ENCODE measurements at places on chromosomes 1 and 21.

DNA sequence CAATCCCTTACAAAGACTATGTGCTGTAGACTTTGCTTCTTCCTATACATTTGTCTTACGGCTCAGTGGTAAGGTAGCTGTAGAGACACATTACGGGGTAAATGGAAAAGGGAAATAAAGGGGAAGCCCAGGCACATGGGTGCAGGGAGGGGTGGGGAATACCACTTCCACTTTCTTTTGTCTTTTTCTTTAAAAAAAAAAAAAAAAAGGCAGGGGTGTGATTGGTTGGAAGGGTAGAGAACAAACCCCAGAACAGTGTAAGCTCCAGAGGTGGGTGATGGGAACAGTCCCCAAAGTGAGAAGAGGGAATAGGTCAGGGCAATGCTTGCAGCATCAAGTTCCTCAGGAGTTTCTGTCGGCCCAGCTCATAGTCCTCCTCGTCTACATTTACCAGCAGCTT, 3.9 kb downstream of the NIT1 start:
- DNase-seq: no peak

- DNase-seq: peak; percentile 28
Measured at GRCh38 chr1:70043804-70044203, 161.6 kb downstream of the LRRC40 start.

DNA sequence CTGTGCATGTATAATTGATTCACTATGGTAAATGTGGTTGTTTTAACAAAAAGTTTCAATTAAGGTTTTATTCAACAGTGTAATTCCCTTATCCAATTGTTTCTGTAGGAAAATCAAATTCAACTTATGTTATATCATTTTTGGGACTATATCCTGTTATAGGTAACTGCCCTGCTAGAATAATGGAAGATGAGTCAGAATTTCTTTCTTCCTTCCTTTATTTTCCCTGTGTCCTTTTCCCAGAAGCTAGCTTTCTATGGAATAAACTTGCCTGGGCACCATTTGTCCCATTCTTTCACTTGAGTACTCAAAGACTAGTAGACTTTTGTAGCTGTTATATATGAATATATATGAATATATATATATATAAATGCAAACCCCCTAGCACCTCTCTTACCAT, 301.3 kb downstream of the TM2D1 start:
- no peak for DNase-seq

GRCh38 chr1:182604175-182605164, at the start of gene RGS16:
Gene RGS16, minus strand, starts transcription at chr1:182604389. Its CDS starts 130 bp downstream, at chr1:182604259.
- DNase-seq: peak; percentile 25

GRCh38 chr1:63920154-63921117, 146.6 kb downstream of the ROR1 start:
- peak; percentile 64 for DNase-seq

- DNase-seq: no peak
Measured at GRCh38 chr1:150567341-150567716, 12.1 kb downstream of the MCL1 start.

GRCh38 chr1:159653201-159653600, 61.2 kb downstream of the CRP start:
- no peak for DNase-seq

DNA sequence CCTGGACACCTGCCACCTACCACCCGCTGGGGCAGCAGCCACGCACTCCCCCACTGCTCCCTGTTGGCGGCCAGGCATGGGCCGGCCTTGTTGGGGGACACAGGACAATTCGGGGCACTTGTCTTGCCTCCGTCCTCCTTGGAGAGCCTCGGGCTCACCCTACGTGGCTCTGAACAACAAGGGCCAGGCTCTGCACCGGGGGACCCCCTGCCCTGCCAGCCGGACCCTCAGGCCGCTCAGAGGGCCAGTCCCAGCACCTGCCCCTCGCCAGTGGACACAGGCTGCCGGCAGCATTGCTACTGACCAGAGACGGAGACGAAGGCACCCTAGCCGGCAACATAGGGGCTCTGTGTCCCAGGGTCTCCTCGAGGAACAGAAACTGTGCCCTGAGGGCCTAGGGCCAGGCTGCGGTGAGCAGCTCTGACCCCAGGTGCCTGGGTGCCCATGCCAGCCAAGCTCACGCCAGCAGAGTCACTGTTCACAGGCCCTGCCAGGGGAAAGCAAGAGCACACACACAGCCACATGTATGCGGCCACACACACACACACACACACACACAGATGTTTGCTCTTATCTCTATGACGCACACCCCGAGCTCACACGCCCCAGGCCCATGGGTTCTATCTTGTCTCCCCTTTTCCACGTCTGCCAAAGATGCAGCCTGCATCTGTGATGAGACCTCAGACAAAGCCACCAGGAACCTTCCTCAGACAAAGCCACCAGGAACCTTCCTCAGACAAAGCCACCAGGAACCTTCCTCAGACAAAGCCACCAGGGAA, 45.9 kb downstream of the MORN1 start:
- DNase-seq: no peak

- DNase-seq: no peak
Measured at GRCh38 chr1:55547405-55547804, 332.2 kb upstream of the USP24 start.

DNA sequence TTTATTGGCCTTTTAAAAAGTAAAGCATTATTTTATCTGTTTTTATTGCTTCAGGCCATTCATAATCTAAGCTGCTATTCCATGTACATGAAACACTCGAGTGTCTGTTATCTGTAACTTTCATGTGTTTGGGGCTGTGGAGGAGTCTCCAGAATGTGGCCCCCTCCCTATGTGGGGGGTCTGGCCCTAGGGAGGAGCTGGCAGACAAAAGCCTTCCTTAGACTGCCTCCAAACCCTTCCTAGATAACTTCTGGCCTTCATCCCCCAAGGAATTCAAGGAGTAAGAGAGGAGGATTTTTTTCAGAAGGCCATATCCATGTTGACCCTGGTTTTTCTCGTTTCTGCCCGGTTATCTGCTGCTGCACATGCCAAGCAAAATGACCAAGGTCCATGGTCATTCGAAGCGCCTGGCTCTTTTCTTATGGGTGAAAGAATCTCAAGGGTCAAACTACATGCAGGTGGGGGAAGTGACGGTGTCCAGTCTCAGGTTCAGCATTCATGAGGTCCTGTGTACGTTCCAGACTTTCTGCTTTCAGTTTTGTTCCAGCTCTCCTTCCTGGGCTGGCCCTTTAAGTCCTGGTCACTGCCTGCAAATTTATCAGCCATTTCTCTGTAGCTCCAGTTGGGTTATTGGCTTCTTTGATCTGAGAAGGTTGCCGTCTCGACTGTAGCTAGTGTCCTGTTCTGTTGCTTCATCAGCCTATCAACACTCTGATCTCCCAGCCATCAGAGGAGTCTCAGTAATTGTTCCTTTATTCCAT, 8.3 kb downstream of the TENT5C start:
- no peak for DNase-seq

- DNase-seq: no peak
Measured at GRCh38 chr1:175338387-175339135, 146.0 kb upstream of the KIAA0040 start.

GRCh38 chr1:34846265-34846664, 13.3 kb downstream of the SMIM12 start:
- no peak for DNase-seq

DNA sequence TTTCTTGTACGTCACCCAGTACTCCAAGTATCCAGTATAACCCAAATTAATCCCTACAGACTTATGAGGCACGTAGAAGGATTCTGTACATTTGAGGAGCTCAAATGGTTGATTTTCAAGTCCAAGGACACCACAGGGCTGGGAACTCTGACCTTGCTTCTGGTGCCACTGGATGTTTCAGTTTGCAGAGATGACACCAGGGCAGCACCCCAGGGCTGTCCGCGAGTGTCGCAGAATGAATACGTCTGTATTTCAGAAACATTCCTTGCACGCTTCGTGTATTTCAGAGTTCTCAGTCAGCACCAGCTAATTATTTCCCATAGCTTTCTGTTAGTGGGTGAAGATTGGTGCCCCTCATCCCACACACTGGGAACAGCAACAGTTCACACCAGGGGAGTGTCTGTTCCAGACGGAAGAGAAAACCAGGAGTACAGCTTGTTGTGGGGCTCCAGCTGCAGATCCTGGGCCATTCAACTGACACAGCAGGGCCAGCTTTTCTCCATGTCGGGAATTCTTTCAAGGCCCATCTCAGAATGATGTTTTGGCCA, 159.2 kb downstream of the RHOU start:
- DNase-seq: no peak

GRCh38 chr21:37047079-37047478, 25.8 kb downstream of the PIGP start:
- DNase-seq: no peak

DNA sequence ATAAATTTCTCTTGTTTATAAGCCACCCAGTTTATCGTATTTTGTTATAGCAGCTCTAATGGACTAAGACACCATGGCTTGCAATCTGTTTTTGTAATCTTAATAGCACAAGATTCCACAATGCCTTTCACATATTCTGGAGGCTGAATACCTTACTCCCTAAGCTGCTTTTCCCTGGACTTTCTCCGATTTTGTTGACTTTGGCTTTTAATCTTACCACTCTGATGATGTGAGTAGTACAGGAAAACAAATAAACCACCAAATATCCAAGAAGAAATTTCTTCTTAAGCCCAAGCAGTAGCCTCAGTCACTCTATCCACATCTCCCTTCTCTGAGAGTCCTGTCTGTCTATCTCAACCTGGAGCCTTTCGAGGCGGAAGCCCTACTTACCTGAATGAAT, 838.6 kb downstream of the LTN1 start:
- DNase-seq: no peak

DNA sequence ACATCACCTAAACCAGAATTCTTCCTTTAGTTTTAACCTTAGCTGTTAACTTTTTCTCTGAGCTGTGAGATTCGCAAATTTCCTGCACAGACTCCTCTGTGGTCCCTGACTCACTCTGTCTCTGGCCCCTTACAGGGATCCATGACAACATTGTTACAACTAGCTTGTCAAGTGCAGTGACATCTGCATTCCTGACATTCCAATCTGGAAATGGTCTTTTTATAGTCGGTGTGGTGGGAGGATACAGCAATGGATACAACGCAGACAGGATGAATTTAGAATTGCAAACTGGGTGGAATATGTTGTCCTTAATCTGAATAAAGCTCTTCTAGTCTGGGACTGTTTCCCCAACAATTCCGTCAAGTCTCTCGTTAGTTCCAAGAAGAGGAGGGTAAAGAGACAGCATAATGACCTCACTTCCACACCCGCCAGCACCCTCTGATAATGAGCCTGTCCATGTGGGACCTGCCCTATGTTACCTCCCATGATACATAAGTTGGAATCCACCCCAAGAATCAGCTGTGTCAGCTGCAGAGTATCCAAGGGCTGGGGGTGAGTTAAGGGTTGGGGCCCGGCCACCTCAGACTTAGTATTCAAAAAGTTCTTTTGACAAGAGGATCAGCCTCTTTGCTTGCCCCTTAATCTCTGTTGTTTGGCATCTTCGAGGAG, 49.4 kb downstream of the ILDR2 start:
- peak; percentile 88 for DNase-seq

GRCh38 chr1:94871031-94871430, 50.9 kb downstream of the SLC44A3 start:
- peak; percentile 43 for DNase-seq

- DNase-seq: peak; percentile 82
Measured at GRCh38 chr1:185439727-185440415, 122.8 kb upstream of the IVNS1ABP start.

- DNase-seq: peak; percentile 64
Measured at GRCh38 chr1:183841950-183842794, 37.3 kb downstream of the RGL1 start.

DNA sequence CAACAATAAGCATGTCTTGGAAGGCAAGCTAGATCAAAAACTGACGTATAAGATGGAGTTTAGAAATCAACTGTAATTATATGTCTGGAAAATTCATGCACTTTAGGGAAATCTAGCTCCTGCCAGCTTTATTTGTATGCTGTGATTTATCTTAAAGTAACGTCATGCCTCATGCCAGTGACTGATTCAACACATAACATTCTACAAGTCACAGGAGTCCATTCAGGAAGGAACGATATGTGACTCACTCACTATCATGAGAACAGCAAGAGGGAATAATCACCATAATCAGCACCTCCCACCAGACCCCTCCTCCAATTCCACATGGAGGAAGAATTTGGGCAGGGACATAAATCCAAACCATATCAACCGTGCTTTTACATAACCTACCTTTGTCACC, 682.4 kb upstream of the ADAMTS5 start:
- DNase-seq: peak; percentile 85

- peak; percentile 10 for DNase-seq
Measured at GRCh38 chr1:75265792-75266191, 131.6 kb downstream of the LHX8 start.

- no peak for DNase-seq
Measured at GRCh38 chr1:101745551-101746270, 251.0 kb downstream of the OLFM3 start.

- DNase-seq: no peak
Measured at GRCh38 chr1:165747632-165748447, 20.8 kb downstream of the TMCO1 start.

DNA sequence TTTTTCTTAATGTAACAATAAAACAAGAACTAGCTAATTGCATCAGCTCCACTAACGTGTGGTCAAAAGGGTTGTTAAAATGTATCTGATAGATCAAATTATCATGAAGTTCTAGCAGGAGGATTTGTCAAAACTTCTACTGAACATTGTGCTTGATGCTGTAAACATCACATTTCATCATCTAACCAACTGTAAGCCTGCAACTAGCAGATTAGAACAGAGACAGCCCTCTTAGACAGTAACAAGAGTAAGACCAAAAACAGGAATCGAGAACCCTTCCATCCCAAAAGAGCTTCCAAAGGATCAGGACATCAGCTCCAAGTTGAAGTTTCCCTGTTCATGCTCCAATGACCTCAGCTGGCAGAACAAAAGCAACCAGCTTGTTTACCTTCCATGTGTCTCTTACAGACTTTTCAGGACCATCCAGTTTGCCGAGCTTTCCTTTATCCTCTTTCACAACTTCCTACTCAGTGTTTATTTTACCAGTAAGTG, 44.6 kb downstream of the NIBAN1 start:
- no peak for DNase-seq

DNA sequence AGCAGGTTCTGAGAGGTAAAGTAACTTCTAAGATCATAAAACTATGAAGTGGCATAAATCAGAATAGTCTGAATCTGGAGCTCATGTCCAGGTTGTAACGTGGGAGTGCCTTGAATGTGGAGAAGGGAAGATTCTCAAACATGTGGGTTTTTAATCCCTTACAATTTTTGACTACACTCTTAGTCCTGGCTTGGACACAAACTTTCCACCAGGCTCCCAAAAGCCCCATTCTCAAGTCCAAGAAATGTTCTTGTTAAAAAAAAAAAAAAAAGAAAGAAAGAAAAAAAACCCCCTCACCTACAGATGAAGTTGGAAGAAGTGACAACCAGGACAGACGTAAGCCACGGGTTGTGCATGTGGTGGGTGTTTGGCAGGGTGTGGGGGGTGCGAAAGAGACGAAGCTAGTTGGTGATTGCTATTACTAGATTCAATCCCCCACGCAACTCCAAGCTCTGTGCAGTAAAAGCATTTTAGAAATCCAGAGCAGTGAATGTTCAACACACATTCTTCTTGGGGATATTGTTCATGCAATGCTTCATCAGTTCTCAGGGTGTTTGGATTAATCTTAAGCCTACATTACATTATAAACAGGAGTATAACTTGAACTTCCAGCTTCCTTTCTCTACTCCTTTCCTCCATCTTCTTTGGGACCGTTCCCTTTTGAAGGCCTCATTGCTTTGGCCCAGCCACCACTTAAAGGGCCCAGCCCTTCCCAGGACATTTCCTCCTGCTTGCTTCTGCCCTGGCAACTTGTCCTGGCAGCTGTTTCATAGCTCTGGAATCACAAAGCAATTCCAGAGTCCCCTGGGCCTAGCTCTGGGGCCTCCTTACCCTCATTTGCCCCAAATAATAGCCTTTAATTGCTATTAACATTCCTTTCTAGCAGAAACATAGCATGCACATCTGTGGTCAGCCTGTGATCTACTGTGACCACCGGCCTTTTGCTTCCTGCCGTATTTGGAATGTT, 41.8 kb downstream of the PHC2 start:
- DNase-seq: no peak

Measured in kidney epithelial cell (primary cell).